ENCODE measurements at places on chromosomes 4 and X.

DNA sequence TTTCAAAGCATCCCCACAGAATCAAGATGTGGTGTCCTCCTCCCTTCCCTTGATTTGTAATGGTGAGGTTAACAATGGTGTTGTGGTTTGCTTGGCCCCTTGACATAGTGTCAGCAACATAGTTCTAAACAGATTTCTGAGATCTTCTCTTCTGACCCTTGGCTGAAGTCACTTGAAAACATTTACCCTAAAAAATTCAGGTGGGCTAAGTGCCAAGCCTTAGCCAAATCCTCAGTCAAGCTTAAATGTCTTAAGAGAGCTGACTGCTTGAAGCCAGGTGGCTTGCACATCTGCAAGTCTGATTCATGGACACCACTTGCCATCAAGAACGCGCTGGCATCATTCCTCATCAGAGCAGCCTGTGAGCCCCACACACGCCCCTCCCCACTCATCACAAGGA lies 173.2 kb downstream of the MGST2 start:
- no peak for DNase-seq

GRCh38 chrX:41127477-41128192 lies 42.4 kb downstream of the USP9X start:
- no peak for DNase-seq

GRCh38 chr4:41935652-41936021 lies 408 bp downstream of the TMEM33 start:
- no peak for DNase-seq

GRCh38 chrX:111086591-111087006 lies 9.4 kb upstream of the PAK3 start:
- DNase-seq = no peak

DNA sequence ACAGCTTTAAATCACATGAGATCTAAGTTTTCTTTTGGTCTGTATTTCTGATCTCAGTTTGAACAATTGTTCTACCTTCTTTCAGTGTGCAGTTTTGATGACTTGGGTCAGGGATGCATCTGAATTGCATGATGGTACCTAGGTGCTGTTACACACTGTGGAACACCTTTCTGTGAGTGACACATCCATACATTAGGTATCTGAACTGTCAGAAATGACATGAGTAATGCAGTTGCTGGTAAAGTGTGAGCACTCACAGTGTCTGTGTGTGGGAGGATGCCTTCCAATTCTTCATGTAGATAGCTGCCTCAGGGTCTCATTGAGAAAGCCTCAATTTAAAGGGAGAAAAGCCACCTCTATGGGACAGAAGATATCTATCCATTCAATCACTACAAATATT lies 411.9 kb downstream of the PPARGC1A start:
- DNase-seq = no peak

- no peak for DNase-seq
These were observed 480.1 kb downstream of the IL1RAPL1 start for GRCh38 chrX:29067351-29067750.

GRCh38 chrX:129872524-129872923 lies 28.8 kb upstream of the ZDHHC9 start:
- no peak for DNase-seq

Measured in COR-L47 (cell line).